ENCODE measurements at places on chromosomes 6 and 20.

- DNase-seq, result peak; percentile 41
Observed at GRCh38 chr6:142223938-142224337, 76.9 kb downstream of the VTA1 start.

DNA sequence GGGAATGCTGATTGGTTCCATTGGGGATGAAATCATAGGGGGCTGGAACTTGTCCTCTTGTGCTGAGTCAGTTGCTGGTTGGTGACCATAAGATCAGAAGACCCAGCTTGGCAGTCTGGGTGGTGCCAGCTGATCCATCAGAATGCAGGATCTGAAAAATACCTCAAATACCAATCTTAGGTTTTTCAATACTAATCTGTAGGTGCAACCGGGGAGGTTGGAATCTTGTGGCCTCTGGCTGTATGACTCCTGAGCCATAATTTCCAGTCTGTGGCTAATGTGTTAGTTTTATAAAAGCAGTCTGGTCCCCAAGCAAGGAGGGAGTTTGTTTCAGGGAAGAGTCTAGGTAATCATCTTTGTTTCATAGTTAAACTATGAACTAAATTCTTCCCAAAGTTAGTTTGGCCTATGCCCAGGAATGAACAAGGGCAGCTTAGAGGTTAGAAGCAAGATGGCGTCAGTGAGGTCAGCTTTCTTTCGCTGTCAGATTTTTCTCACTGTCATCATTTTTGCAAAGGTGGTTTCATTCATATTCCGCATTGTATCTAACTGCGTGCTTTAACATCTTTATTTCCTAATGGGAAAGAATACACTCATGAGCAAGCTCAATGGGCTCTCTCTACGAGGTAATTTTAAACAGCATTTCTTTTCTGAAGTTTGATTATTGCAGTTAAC is 2.0 kb downstream of the ARMH2 start:
- DNase-seq, result no peak

GRCh38 chr6:16659466-16660156 is 101.6 kb downstream of the ATXN1 start:
- no peak for DNase-seq

GRCh38 chr6:9711365-9711764 is 703.5 kb downstream of the TFAP2A start:
- no peak for DNase-seq

GRCh38 chr6:104527761-104528415 is 331.8 kb downstream of the HACE1 start:
- DNase-seq, result peak; percentile 35

DNA sequence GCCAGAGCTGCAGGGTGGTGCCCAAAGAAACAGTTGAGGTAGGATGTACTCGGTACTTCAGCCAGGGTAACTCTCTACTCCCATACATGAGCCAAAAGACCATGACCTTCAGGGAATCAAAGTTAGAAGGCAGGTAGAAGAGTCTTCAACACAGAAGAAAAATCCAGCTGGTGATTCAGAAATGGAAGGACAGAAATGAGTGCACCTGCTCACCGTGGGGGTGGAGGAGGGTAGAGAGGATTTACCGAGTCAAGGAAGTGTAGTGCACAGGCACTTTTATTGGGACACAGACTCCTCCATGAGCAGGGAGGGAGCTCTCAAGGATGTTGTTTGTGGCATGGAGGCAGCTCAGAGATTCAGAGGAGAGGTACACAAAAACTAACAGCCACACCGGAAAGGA is 330.3 kb upstream of the PRDM1 start:
- DNase-seq, result no peak

DNA sequence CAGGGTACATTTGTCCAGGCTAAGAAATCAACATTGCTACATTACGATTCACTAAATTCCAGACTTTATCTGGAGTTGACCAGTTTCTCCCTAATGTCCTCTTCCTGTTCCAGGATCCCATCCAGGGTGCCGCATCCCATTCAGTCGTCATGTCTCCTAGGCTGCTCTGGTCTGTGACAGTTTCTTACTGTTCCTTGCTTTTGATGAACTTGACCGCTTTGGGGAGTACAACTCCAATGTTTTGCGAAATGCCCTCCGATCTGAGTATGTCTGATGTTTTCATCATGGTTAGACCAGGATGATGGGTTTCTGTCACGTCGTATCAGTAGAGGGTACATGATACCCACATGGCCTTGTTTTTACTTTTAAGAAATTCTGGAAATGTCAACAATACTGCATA is 62.2 kb downstream of the CTCFL start:
- no peak for DNase-seq

- DNase-seq, result peak; percentile 73
Observed at GRCh38 chr20:6583134-6583738, 184.2 kb upstream of the BMP2 start.

DNA sequence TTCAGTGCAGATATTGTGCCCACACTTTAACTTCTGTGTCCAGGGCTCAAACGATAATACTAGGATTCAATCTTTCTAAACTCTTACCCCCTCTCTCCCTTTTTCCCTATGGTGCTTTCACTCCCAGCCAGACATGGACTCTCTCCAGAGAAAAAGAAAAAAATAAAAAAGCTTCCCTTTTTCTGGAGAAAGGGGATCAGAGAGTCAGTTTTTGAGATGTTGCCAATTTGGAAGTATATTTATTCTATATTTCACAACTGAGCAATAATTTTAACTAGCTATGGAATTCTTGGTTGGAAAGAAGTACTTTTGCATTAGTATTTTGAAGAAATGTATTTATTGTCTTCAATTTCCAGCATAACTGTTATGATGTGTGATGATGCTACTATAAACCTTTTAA is 72.2 kb upstream of the ZFP64 start:
- DNase-seq, result no peak

DNA sequence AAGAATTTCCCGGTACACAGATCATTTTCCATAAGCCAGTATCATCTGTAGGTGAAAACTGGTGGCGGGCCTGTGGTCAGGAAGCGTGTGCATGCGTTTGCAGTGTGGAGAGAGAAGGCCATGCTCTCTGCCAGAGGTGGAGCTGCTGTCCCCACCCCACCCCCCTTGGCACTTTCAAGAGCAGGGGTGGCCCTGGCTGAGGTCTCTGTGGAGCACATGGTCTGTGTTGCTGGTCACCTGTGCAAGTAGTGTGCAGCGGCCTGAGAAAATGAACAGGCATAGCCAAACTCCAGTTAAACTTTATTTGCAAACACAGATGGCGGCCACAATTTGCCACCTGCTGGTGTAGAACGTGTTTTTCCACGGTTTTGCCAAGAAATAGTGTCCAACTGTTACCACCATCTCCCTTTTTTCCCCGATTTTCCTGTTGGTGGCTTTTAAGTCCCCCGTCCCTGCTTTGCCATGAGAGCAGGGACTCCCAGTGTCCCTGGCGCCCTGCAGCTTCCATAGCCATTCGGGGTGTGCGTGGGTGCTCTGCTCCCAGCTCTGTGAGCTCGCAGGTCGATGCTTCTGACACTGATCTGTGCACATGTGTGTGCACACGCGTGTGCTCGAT is 2.5 kb downstream of the ADRM1 start:
- DNase-seq, result no peak

DNA sequence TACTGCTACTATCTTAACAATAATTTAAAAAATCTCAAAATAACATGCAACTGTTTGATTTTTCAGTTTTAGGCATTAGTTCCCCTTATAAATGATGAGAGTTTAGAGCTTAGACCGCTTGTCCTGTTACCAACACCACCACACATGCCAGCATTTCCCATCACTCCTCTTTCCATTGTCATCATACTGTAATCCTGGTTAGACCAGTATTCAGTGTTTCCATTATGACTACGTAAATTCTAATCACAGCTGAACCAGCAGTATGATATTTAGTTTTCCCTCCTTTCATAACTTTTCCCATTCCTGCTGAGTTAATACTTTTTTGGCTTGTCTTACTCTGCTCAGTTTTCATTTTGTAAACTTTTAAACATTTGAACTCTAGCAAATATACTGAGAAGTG is 12.2 kb upstream of the TBC1D20 start:
- no peak for DNase-seq

- no peak for DNase-seq
Observed at GRCh38 chr6:88490195-88490907, 324.2 kb upstream of the CNR1 start.

- no peak for DNase-seq
Observed at GRCh38 chr20:47934761-47935160, 149.5 kb upstream of the SULF2 start.

- DNase-seq, result no peak
Observed at GRCh38 chr6:79468116-79468515, 69.1 kb downstream of the LCA5 start.

DNA sequence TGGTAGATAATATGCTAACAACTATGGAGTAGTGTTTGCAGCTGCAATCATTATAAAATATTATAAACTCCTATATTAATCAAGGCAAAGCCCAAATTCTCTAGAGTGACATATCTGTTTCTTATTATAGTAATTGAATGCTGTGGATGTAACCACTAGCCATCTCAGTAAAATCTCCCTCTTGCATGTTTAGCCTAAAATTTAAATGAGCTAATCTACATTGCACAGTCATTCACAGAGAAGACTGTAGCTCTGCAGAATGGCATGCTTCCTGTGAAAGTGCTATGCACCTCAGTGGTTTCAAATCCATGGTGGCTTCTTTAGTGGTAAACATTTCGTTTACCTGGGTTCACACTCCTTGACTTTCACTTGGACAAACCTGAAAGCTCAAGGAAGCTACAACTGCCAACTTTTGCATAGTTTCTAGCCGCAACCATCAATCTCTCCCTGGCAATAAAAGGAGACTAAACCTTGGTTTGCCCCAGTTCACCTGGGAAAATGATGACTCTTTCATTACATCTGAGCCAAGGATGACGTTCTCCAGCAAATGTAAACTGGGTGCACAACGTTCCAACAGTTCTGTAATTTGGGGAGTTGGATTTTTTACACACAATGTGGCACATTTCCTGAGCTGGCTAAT is 47.2 kb downstream of the FILIP1 start:
- DNase-seq, result no peak

DNA sequence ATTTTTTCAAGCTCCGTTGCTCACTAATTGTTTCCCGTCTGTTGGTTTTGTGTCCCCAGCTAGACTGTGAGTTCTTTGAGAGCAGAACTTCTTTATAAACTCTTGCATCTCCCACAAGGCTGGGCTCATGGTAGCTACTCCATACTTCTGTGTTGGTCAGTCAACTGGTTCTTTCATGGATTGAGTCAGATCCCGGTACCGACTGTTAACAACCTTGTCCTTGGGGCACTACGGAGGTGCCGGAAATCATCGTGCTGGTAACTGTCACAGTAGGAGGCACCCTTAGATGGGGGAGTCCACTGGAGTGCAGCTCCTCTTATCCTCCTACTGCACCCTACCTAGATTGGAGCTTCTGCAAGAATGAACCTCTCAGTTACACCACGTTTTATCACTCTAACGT is 8.6 kb upstream of the STX16 start:
- DNase-seq, result no peak

GRCh38 chr20:36572701-36573102 is 695 bp upstream of the TGIF2 start:
- peak; percentile 42 for DNase-seq

GRCh38 chr20:50579511-50579910 is 69.3 kb downstream of the PTPN1 start:
- DNase-seq, result no peak

GRCh38 chr20:40508821-40509220 is 180.2 kb downstream of the MAFB start:
- no peak for DNase-seq

DNA sequence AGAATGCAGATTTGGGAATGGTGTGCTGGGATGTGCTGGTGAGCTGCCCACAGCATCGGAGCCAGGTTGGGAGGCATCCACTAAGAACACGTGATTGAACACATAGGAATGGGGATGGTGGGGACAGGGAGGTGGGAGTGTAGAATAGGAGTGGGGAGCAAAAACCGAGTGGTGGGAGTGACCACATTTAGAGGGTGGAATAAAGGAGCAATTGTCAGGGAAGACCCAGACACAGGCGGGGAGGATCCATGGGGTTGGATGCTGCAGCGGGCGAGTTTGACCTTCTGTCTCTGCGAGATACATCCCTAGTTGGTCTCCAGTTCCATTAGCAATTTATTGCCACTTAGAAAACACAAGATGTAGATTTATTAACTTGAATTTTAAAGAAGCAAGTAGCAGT is 4.7 kb downstream of the NAA20 start:
- DNase-seq, result no peak

All from NCI-H82 (cell line).